Left lung (tissue), 14 donors: ENCODE measurements at places on chromosomes 12 and 14. TPM values are rescaled to one million over a fixed set of nuclear protein-coding genes. Genes with fewer than 3 reads are reported as not detected.
A peak's percentile ranks its signal among the peaks of the same experiment; 100 is the strongest.

- DNase-seq, result no peak
These were observed 233.2 kb downstream of the MDGA2 start for GRCh38 chr14:47442211-47442610.

DNA sequence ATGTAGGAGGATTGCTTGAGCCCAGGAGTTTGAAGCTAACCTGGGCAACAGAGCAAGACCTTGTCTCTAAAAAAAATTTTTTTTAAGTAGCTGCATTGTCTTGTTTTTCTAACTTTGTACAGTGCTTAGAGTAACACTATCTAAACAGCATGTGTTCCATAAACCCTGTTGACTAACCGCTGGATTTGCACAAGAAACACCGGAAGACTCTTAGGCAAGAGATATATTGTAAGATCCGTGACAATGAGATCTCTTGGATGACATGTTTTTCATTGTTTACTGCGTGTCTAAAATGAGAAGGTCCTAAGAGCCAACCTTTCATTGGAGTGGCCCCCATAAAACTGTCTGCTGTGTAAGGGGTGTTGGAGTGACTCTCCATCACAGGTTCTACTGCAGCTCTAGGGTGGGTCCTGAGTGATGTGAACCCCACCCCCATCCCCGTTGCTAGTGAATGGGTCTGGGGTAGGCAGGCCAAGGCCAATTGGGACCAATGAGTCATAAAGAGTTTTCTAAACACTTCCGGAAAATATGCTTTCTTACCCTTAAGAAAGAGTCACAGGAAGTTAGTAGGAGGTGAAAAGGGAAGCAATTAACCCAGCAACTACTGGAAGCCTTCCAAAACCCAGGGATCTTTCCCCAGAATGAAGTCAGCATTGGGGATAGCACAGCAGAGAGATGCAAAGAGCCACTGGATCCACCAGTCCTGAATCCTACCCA lies 24.3 kb upstream of the PCNX1 start:
- DNase-seq, result no peak

GPX2 gene
- total RNA-seq, result 2.8 TPM

SEC23A gene
- total RNA-seq, result 66.1 TPM

GRCh38 chr14:95319312-95320077 lies at the start of gene CLMN:
Gene CLMN, minus strand, starts transcription at chr14:95319908. Its CDS starts 116 bp downstream, at chr14:95319792.
- no peak for DNase-seq

CIROP gene
- total RNA-seq, result not detected

DNA sequence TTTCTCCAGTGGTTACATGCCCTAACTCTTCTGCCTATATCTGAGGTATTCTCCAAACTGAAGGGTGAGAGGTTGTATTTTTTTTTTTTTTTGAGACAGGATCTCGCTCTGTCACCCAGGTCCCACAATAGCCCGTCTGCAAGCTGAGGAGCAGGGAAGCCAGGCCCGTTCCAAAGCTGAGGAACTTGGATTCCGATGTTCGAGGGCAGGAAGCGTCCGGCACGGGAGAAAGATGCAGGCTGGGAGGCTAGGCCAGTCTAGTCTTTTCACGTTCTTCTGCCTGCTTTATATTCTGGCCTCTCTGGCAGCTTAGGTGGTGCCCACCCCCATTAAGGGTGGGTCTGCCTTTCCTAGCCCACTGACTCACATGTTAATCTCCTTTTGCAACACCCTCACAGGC lies 67.0 kb upstream of the DYNC1H1 start:
- no peak for DNase-seq

PRB2 gene
- not detected for total RNA-seq

DNA sequence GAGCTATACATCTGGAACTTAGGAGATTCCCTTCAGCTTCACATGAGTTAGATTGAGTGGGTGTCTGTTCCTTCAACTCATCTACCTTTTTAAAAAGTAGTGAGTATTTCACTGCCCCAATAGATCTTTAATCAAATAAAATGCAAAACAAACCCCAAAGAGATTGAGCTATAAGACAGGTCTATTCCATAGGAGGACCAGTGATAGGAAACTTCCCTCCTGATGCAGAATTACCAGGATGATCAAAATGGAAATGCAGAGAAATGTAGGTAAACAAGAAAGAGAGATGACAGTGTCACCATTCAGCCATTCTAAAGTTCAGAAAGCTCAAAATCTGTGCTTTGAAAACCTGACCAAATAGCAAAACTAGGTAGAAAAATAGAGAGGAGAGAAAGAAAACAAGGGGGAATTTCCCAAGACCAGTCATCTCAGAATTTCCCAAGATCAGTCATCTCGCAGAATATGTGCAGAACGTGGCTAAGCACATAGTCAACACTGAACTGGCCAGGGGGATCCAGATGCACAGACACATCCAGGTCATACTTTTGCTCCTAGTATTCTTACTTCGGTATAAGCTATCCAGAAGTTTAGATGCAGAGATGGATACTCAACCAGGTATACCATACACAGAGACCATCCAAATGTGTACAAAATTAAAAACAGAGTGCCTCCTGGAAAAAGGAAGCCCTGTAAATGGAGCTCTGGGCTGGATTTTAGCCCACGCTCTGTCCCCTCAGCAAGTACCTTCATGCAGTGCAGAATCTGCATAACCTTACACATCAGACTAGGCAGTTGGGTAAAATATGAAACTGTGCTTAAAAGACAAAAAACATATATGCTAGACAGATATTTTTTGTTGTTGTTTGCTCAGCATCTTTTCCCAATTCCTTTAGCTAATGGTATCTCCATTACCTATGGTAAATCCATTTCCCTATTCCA lies 27.4 kb downstream of the SLC41A2 start:
- no peak for DNase-seq

DNA sequence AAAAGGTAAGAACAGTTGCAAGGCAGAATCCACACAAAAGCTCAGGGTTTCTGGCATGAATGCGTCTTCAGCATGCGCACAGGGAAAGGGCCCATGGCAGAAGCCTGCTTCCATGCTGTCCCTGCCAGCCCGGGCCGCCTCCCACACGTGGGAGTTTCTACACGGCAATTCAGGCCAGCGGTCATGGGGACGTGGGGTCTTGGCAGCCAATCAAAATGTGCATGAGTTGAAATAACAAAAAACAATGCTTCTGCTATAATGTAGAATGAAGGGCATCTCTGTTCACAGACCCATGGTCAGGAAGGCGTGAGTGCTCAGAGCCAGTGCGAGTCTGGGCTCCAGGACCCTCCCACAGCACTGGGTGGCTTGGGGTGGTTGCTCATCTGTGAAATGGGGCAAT lies 28.6 kb downstream of the AMN start:
- DNase-seq, result no peak

MYF6 gene
- total RNA-seq, result not detected

BHLHE41 gene
- 17.0 TPM for total RNA-seq

DNA sequence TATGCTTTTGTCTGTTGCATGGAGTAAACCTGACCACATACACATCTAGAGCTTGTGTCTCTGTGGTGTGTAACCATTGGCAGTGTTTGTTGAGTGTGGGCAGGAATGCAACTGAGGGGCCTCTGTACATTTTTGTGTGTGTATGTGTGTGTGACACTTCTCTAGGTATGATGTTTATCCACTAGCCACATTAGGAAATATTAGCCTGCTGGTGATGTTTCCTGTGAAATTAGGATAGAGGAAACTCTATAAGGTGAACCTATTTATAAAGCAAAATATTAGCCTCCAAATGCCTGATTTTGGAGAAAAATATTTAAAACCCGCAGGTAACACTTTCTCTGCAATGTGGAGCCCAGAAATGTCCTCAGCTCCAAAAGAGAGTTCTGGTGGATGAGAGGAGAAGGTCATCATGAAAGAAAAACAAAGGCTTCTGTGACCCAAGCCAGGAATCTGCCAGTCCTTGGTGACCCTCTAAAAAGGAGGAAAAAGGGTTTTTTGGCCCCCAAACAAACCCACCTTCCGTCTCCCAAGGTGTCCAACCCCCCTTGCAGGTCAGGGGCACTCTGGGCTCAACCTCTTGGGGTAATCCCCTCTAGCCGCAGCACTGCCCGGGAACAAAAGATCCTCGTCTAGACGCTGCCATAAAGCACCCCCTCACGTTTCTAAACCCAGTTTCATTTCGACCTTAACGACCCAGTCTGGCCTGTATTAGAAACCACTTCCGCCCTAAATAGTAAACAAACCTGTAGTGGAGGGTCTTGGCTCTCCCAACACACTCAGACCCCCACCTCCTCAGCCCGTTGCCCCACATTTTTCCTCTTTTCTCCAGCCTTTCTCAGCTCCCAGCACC lies 3.1 kb upstream of the HOTAIR start:
- DNase-seq, result no peak

GRCh38 chr12:52216807-52217206 lies 16.2 kb upstream of the KRT7 start:
- peak; percentile 28 for DNase-seq

GRCh38 chr14:78524196-78524595 lies 354.0 kb downstream of the NRXN3 start:
- no peak for DNase-seq

DNA sequence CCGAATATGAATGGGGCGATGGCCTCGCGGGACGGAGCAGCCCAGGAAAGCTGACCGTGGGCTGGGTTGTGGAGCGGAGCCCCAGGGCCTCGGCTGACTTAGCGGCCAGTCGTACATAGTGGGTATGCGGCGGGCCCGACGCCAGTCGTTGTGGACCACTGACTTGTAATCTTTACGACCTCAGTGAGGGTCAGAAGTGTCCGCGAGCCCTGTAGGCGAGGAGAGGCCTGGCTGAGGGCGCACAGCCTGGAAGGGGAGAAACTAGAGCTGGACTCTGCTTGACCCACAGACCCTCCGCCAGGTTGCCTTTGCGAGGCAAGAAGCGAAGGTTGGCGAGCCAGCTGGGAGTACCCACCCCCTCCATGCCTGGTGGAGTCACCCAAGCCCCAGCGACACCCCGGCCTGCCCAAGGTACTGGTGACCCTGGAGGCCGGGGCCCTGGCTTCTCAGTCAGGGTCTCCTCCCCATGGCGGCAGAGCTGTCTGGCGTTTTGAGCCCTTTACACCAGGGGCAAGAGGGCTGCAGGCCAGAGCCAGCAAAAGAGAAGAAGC lies 15.6 kb upstream of the DYNC1H1 start:
- no peak for DNase-seq

- no peak for DNase-seq
These were observed 124.4 kb upstream of the KRR1 start for GRCh38 chr12:75635606-75636444.

DNA sequence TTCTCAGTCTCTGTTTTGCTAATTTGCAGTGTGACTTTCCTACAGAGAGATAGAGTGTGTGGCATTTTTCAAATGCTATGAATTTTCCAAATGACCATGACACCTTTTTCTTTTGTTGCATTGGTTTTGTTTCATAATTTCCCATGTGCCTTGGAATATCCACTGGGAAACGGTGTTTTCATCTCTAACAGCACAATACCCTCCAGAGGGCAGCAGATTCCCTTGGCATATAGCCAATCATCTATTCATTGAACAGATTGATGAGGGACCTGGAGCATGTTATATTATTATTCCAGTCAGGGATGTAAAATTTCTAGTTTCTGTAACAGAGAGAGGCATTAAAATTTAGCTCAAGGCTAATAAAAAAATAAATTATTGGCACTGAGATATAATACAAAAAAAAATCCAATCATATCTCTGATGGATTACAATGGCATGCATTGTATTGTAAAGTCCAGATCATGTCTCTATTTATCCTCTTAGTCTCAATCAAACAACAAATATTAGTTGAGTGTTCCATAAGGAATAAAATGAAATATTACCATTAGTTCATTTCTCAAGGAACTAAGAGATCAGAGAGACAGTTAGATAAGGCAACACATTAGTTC lies 29.6 kb upstream of the NTN4 start:
- no peak for DNase-seq

DNA sequence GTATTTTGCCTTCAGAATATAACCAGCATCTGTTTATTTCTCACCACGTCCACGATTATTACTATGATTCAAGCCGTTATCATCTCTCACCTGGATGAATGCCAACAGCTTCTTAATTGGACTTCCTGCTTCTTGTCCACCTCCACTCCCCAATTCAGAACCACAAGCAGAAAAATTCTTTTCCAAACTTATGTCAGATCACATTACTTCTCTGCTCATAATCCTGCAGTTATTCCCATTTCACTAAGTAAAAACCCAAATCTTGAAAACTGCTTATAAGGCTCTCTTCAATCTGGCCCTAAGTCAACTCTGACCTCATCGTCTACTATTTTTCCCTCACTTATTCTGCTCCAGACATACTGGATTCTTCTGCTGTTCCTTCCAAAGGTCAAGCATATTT lies 2.0 kb downstream of the CRY1 start:
- DNase-seq, result no peak

DNA sequence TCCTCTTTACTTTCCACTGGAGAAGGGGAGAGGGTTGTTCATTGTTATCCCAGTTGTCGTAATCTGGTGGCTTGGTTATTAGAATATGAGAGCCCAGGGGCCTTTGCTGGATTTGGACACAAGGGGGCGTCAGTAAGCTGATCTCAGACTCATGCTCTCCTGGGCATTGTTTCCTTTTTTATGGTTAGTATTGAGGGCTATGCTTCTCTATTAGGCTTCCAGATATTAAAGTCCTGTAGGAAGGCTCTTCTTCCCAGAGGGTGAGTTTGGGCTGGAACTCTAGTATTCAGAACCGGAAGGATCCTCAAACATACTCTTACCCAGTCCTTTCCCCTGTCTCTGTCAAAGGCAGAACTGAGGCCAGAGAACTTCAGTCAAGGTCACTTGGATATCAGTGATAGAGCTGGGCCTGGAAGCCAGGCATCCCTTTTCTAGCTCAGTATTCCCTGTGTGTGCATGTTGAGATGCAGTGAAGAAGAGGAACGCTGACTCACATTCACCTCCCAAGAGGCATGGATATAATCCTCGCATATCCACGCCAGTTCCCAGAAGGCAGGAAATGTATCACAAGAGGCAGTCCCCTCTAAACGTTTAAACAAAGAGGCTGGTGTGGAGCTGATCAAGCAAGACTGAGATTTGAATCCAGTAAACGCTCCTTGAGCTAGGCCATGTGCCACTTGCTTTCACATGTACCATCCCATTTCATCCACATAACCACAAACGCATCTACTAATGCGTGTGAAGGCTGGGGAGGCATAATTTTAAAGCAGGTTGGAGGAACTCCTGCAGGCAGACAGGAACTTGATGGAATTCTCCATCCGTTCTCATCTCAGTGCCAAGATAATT lies 41.6 kb downstream of the UBE3B start:
- DNase-seq, result peak; percentile 48
